Left ventricle myocardium superior (tissue), 1 donor: ENCODE measurements at places on chromosomes 1 and 21. TPM values are rescaled to one million over a fixed set of nuclear protein-coding genes. Genes with fewer than 3 reads are reported as not detected.

FAM163A gene
- 0.27 TPM for total RNA-seq

LHX8 gene
- not detected for total RNA-seq

GRCh38 chr21:28393279-28393678 lies 599.4 kb downstream of the LTN1 start:
- DNase-seq, result no peak

GRCh38 chr1:5597991-5598823 lies 394.0 kb downstream of the NPHP4 start:
- DNase-seq, result no peak

DNA sequence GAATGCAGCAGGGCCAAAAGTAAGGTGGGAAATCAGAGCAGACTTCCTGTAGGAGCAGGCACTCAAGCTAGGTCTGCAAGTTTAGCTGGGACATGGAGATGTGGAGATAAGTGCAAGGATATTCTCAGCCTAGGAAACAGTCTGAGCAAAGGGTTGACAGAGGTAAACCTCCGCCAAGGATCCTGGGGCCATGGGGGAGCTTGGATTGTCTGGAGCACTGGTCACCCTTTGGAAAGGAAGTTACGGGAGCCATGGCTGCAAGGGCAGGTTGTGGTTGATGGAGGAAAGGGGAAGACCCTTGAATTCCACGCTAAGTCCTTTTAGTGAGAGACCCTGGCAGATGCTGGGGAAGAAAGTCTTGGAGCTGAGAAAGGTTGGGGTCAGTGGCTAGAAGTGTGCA lies 150.9 kb downstream of the PTPRU start:
- DNase-seq, result no peak
